ENCODE measurements at places on chromosomes 5 and 9.

DNA sequence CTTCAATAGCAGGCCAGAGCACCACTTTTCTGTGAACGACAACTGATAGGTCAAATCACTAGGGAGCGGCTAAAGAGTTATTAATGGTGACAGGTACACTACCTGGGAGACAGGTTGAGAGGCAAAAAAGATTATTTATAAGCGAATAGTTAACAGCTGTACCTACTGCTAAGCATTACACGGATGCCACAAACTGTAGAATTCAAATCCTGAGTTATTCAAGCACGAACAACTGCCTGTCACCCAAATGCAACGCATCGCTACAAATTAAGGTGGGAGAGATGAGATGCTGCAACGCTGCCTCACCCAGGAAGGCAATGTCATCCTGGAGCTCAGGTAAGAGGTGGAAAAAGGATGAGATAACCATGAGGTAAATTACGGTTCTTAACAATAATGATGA, 342.9 kb downstream of the BNC2 start:
- no peak for DNase-seq

- DNase-seq: no peak
These were observed 31.7 kb downstream of the ZDHHC21 start for GRCh38 chr9:14661421-14662059.

GRCh38 chr5:95152131-95152530, 132.8 kb downstream of the MCTP1 start:
- DNase-seq: no peak

- DNase-seq: no peak
These were observed 3.1 kb downstream of the SRD5A1 start for GRCh38 chr5:6636293-6636692.

- DNase-seq: no peak
These were observed 49.6 kb downstream of the ANKRD55 start for GRCh38 chr5:56183506-56183905.

GRCh38 chr5:31754741-31755675, 116.1 kb downstream of the PDZD2 start:
- no peak for DNase-seq

DNA sequence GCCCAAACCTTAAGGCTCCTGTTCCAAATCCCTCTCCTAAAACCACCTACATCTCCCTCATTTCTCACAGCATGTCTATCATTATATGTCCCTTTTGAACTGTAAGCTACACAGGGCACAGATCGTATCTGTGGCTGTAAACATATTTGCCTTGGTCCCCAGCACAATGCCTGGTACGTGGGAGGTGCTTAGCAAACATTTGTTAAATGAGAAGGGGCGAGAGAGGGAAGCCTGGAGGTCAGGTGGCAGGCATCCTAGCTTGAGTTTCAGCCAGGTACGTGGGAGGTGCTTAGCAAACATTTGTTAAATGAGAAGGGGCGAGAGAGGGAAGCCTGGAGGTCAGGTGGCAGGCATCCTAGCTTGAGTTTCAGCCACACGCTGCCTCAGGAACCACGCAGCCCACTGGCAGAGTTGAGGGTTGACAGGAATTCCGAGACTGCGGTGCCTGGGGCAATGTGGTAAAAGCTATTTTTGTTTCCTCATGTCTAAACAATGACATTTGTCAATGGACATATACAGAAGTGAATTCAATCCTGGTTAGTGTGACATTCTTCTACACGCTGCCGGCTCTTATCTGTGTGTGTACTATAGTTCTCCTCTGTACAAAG, 113.6 kb downstream of the EFNA5 start:
- DNase-seq: no peak
